LNCaP clone FGC (cell line): ENCODE measurements at places on chromosomes 3 and 15.
A peak's percentile ranks its signal among the peaks of the same experiment; 100 is the strongest.

- DNase-seq, result no peak
These were observed 35.8 kb downstream of the SCG5 start for GRCh38 chr15:32677238-32677750.

GRCh38 chr3:62439176-62439813, 65.9 kb upstream of the FEZF2 start:
- DNase-seq, result no peak

DNA sequence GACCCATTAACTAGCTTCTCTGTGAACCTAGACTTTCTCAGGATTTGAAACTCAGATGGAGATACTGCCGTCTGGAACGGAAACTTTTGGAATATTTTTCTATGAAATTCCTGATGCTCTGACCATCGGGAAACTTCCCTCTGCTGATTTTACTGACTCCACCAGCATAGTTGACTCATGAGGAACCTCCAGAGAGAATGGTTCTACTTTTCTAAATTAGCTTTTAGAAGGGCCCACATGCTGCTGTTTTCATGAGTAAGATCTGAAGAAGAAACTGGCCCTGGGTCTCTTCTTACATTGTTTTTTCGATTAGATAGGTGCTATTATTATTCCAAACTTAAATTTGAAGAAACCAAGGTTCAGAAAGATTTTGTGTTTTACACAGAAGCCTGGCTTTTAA, 326.3 kb upstream of the NR2E3 start:
- DNase-seq, result no peak

DNA sequence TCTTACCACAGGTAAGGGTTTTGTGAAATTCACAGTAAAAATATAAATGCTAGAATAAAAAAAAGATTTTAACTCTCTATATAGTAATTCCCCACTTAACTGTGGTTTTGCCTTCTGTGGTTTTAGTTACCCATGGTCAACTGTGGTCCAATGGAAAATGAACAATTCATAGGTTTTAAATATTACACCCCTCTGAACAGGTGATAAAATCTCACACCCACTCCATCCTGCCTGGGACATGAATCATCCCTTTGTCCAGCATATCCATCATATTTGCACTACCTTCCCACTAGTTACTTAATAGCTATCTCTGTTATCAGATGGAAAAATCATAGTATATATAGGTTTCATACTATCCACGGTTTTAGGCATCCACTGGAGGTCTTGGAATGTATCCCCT, 49.2 kb downstream of the HDGFL3 start:
- no peak for DNase-seq

- DNase-seq, result no peak
These were observed 698 bp downstream of the MELTF start for GRCh38 chr3:197028728-197029510.

GRCh38 chr3:112561484-112561733, 353 bp downstream of the ATG3 start:
- DNase-seq, result no peak

- no peak for DNase-seq
These were observed 36.8 kb upstream of the POLG start for GRCh38 chr15:89371228-89372044.

GRCh38 chr15:43998607-43999006, 171.8 kb downstream of the WDR76 start:
- DNase-seq, result no peak

DNA sequence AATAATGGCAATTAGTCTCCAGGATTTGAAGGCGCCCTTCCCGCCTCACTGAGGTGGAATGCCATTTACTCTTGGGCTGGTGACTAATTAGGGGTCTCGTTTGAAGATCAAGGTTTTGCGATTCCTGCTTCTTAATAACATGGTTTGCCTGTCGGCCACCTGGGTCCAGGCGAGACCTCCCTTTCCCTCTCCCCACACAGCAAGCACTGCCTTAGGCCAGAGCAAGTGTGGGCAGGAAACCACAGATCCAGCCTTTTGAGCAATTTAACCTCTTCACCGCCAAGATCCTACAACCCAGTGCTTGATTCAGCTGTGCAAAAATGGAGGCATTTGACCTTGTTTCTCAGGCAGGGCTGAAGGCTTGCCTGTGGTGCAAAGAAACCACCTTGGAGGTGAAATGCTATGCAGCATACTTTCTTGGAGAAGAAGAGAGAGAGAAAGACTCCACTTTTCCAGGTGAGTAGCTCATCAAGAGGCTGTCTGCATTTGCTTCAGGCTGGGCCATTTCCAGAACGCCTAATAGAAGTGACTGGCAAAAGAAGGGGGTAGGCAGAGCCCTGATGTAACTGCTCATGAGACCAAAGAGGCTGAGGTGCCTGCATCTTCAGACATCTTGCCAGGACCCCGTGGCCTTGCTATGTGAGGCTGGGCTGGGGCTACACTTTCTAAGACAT, 34.1 kb upstream of the WNT5A start:
- no peak for DNase-seq

DNA sequence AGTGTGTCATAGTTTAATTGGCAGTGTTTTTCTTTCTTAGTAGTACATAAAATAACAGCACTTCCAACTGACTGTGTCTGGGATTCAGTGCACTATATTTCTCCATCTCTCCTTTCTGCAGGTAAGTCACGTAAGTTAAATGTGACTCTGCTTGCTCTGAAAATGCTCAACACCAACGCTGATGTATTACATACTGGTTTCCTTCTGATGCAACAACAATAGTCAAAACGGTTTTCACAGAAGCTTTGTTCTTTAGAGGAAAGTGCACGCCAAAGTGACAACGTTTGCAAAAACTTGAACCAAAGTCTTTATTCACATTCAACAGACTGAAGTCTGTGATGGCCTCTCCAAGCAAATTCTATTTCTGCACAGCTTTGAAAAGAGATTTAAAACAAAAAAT, 707.1 kb upstream of the CFAP20DC start:
- DNase-seq, result no peak

DNA sequence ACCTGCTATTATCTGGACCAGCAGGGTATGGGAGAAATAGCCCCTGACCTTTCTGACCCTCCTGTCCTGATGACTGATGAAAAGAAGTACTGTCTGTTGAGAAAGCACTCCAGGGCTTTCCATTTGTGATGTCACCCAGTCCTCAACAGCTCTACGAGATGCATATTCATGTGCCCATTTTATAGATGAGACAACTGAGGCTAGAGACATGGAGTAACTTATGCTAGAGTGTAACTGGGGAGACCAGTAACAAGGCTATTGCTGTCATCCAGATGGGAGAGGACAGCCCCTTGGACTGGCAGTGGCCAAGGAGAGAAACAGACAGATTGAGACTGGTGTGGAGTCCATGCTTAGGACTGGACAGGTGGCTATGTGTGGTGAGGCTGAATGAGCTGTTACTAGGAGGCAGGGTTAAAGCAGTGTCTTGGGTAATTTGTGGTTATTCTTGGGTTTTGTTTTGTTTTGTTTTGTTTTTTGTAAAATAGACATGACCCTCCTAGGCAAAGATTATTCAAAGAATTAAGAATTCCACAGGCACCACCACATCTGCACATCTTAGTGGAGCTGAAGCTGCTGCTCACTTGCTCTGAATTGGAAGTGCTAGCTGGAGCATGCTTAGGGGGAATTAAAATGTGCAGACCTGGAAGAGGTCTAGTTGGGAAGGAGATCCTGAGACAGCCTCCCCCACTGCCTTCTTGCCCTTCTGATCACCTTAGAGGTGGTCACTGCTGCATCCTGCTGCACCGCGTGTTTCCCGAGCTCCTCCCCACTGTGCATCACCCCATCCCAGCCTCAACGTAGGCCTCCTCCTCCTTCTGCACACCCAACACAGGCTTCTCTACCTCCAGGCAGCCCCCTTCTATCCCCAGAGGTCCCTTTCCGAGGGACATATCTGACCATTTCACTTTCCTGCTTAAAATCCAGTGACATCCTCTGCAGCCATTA, 8.4 kb downstream of the HRH1 start:
- DNase-seq, result no peak

- DNase-seq, result no peak
These were observed 28.6 kb downstream of the MAP2K5 start for GRCh38 chr15:67570875-67571647.

DNA sequence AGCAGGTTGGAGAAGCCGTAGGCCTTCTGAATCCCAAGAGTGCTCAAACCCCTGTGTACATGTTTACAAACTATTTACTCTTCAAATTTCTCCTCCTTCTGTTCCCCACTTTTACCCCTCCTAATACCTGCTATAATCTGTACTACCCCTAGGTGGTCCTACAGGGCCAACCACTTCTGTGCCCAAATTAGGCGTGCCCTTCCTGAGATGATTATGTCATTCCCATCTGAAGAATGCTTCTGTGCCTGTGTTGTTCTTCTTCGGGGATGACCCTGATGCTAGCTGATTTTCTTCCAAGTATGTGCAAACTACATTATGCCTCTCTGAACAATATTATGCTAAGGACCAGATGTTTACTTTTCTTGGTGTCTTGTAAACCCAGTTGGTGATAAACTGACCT, 20.5 kb downstream of the RBP2 start:
- no peak for DNase-seq

DNA sequence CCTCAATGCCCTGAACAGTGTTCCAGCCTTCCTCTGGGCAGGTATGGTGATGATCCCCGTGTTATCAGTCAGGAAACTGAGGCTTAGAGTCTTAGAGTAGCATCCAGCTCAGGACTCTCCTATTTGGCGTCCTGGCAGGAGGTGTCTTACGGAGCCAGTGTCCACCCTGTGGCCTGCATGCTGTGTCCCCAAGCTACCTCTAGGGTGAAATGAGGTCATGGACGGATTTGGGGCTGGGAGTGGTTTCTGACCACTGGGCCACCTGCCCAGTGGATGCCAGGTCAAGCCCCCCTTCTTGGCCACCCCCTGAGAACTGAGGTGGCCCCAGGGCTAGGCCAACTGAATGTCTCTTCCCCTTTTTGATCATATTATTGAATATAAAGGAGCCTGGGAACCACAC, 27.2 kb upstream of the SLC6A6 start:
- no peak for DNase-seq

DNA sequence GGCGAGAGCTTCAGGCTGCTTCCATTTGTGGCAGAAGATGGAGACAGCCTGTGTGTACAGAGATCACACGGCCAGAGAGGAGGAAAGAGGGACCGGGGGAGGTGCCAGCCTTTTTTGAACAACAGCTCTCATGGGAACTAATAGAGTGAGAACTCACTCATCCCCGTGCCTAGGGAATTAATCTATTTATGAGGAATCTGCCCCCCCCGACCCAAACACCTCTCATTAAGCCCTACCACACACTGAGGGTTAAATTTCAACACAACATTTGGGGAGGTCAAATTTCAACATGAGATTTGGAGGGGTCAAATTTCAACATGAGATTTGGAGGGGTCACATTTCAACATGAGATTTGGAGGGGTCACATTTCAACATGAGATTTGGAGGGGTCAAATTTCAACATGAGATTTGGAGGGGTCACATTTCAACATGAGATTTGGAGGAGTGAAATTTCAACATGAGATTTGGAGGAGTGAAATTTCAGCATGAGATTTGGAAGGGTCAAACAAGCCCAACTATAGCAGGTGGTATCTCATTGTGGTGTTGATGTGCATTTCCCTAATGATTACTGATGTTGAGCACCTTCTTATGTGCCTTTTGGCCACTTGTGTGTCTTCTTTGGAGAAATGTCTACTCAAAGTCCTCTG, 20.6 kb upstream of the RFTN1 start:
- no peak for DNase-seq

DNA sequence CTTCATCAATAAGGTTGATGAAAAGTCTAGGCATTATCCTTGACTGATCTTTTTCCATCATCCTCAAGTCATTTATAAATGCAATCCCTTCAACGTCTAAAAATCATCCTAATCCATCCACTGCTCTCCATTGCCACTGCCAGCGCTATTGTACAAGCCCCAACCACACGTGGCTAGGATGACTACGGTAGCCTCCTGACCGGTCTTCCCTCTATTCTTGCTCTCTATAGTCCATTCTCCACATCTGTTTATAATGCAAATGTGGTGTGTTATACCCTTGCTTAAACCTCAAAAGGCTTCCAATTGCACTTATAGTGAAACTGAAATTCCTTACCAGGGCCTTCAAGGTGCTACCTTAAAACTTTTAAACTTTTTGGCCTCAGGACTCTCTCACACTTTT, 410.6 kb upstream of the ADAMTS9 start:
- DNase-seq, result no peak

DNA sequence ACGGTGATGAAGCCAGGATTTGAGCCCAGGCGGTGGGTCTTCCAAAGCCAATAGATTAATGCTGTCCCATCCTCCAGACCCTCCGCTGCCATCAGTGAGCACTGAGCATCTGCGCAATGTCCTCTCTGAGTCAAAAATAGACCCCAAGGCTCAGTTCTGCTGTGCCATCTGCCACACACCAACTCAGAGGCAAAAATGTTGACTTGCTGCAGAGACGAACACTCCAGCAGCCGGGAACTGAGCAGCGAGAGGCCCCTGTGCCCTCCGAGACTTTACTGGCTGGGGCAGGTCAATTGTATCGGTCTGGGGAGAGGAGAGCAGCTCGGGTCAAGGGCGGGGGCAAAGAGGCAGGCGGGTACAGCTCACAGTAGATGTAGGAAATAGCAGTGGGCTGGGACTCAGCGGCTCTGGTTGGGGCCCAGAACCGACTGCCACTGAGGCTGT, 41.5 kb upstream of the ATP2B2 start:
- no peak for DNase-seq

- no peak for DNase-seq
These were observed 64.3 kb upstream of the GOLGA8B start for GRCh38 chr15:34647569-34648293.

GRCh38 chr3:177026505-177027277, 170.6 kb downstream of the TBL1XR1 start:
- no peak for DNase-seq

DNA sequence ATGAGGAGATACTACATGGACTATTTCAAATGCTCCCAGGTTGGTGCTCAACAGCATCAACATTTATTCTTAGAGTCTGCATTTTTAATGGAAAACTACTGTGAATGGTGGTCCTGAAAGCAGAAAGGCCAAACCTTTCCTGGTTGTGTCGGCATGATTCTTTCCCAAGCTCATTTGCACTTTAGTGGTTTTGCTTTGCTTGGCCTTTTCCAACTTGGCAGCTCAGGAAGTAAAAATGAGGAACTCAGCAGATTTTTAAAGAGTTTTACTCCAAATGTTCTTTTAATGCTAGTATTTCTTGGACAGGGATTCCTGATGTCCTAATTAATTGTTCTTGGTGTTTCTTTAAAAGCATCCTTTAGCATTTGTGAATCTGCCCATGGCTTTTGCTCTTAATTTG, 197.4 kb downstream of the SLC9A9 start:
- DNase-seq, result no peak

DNA sequence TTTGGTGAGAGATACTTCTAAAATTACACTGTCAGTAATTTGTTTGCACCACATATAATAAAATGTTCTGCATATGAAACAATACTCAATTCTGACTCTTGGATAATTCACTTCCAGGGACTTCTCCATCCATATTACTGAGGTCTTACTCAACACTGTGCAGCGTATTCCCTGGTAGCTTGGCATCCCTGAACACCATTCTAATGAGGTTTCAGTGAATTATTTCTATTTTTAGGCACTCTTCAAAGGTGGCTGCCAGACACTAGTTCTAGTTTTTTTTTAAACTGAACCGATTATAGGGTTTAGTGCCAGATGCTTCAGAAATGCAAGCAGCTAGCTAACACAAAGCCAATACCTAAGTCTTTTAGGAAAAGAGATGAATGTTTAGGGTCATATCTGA, 283.3 kb downstream of the FEZF2 start:
- DNase-seq, result no peak

- DNase-seq, result no peak
These were observed 169.5 kb upstream of the THBS1 start for GRCh38 chr15:39411102-39411989.

GRCh38 chr3:151305060-151305774, 11.4 kb downstream of the GPR87 start:
- peak; percentile 72 for DNase-seq
